WTC11 (cell line): ENCODE measurements at places on chromosomes 7 and 10. TPM values are rescaled to one million over a fixed set of nuclear protein-coding genes. Genes with fewer than 3 reads are reported as not detected.

GRCh38 chr7:82578430-82578829 is 134.9 kb upstream of the CACNA2D1 start:
- no peak for DNase-seq

- no peak for DNase-seq
Measured at GRCh38 chr7:34219153-34219718, 313.9 kb downstream of the BMPER start.

- no peak for DNase-seq
Measured at GRCh38 chr7:21281193-21281592, 146.7 kb upstream of the SP4 start.

GRCh38 chr10:97321804-97322190 is 2.7 kb downstream of the FRAT1 start:
- no peak for DNase-seq

DNA sequence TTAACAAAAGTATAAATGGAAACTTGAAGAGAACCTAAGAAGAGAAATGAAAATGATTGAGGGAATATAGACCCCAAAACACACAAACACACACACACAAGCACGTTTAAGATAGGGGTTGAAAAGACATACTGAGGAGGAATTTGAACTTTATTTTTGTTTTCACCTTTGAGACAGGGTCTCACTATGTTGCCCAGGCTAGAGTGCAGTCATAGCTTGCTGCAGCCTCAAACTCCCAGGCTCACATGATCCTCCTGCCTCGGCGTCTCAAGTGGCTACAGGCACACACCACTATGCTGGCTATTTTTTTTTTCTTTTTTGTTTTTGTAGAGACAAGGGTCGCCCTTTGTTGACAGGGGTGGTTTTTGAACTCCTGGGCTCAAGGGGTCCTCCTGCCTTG is 4.0 kb downstream of the BTRC start:
- no peak for DNase-seq

The CFAP69 gene
- total RNA-seq, result 2.7 to 3.4 TPM (median 3.3 TPM) in 3 replicates

The MACC1 gene
- 14.6 to 23.0 TPM (median 22.4 TPM) in 3 replicates for total RNA-seq

The CDK14 gene
- total RNA-seq, result 35.0 to 57.9 TPM (median 38.3 TPM) in 3 replicates

The HOXA11 gene
- not detected in 3 replicates for total RNA-seq

The HYAL4 gene
- not detected in 3 replicates for total RNA-seq
